ENCODE measurements at places on chromosomes 3 and 15.

DNA sequence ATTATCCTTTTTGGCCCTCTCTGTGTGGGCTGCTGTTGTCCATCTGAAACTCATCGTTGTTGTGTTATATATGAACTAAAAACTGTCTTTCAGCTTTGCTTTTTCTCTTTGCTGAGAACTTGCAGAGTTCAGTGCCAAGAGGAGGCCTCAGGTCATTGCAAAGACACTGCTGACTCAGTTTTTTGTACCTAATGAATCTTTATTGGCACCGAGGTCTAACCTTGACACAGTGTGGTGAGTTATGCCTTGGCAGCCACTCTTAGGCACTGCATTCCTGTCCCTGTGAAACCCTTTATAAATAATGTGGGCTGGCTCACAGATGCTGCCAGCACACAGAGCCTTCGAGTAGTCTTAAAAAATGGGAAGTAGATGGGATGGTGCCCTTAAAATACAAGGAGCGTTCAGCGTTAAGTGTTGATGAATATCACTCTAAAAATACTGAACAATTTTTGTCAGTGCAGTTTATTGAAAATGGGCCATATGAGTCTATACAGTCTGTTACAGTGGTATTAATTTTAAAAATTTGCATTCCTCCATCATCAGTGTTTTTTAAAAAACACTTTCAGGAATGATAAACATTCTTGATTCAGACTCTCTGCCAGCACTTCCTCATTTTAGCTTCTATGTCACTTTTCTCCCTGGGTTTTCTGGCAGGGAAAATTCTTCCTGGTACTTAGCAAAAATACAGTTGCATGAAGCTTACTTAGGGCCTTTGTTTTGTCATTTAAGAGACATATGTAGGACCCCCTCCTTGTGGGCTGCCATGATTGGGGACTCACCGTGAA is 234.1 kb downstream of the CACNA2D3 start:
- no peak for DNase-seq

DNA sequence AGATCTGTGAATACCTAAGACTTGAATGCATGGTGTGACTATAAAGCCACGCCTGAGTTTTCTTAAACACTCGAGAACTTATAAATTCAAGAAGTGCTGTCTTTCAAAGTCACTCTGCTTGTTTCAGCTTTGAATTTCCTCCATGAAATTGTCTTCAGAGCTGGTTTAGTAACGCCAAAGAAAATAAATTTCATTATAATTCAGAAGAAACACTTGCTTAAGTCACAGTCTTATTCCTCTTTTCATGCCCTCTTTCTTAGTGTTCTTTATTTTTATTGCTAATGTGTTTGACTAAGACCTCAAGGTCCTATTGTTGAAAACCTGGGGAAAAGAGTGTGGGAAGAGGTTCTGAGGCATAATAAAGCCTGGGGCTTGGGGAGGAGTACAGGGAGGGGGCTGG is 3.3 kb upstream of the RCN2 start:
- DNase-seq: no peak

DNA sequence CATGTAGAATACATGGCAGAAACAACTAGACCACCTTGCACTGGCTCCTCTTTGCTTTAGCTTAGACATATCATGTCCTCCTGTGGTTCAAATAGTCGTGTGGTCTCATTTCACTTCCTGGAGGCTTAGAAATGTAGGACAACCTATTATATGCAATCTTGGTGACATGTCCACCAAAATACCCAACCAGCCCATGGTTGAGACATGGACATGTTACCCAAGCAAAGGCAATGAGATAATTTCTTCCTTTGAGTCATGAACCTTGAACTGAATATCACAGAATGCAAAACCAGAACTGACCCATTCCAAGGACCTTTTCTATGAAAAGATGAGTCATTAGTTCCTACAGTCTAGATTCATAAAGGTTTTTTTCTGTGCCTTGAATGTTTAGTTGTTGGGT is 309.0 kb upstream of the MDFIC2 start:
- no peak for DNase-seq

DNA sequence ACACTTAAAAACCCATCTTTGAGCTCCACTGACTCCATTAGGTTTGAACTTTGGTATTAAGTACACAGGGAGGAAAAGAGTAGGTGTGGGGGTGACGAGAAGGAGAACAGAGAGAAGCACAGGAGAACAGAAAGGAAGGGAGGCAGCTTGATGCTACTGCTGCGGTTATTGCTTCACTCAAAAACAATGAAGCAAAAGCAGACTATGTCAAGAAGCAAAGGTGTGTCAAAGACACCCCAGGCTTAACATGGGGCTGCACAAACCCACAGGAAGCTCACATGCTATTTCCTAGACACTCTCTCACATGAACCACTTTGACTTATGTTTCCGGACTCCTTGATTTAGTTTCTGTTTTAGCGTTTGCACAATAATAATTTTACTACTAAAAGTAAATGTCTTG is 961.0 kb upstream of the CFAP20DC start:
- peak; percentile 29 for DNase-seq
